ENCODE measurements at places on chromosomes 1 and 21.

DNA sequence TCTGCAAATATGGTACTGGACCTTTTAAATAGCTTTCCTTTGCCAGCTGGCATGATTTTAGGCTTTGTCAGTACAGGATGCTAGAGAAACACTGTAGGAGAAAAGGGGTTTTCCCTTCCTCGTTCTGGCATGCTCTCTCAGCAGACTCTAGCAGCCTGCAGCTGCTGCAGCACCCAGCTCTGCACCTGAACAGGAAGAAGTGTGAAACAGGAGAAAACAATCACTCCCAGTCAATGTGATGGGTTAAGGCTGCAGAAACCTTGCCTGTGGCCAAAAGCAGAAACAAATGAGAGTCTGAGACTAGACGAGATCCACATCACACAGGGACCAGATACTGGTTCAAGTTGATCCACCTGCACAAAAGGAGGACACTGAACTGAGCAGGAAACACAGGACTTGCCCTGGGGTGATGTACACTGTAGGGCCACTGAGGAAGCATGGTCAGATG is 21.2 kb downstream of the OVGP1 start:
- DNase-seq: no peak

GRCh38 chr1:70358921-70359564 is 4.5 kb upstream of the ANKRD13C start:
- peak; percentile 10 for DNase-seq

DNA sequence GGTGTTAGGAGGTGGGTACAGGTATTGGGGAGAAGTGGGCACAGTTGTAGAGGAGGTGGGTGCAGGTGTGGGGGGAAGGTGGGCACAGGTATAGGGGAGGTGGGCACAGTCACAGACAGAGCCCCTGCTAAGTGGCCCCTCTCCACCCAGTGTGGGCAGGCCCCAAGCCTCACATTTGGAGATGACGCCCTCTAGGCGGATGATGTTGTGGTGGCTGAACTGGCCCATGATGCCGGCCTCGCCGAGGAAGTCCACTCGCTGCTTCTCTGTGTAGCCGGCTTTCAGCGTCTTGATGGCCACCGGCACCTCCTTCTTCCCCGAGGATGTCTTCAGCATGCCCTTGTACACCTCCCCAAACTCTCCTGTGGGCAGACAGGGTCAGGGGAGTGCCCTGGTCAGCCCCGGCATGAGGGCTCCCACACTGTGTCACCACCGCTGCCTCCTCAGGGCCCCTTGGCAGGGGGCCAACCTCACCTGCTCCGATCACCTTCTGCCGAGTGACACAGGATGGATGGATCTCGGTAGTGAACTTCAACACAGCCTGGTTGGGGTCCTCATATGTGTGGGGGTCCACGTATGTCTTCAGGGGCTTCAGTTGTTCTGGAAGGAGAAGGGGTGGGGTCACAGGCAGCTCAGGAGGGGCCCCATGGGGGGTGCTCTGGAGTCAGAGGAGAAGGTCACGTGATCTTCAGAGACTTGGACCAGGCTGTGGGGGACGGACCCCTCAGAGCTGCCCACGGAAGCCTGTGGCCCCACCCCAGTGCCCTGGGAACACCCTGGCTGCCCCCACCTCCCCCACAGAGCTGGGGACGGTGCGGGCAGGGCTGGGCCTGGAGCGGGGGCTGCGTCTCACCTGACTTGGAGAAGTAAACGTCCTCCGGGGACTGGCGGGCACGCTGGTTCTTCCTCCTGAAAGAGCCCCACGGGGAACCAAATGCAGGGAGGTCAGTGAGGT is 22.6 kb downstream of the EPHA2 start:
- no peak for DNase-seq

GRCh38 chr1:84883286-84883685 is 9.7 kb downstream of the LPAR3 start:
- DNase-seq: no peak

GRCh38 chr1:15027515-15027986 is 126.0 kb upstream of the TMEM51 start:
- DNase-seq: peak; percentile 28

GRCh38 chr1:227166559-227166958 is 151.7 kb downstream of the CDC42BPA start:
- no peak for DNase-seq

GRCh38 chr1:57848406-57848805 is 424.5 kb upstream of the DAB1 start:
- no peak for DNase-seq

All from fibroblast of skin of left quadriceps (primary cell).